ENCODE measurements at places on chromosomes 6 and 20.

GRCh38 chr20:60632391-60633262 is 619.4 kb upstream of the CDH4 start:
- no peak for DNase-seq

GRCh38 chr20:43386878-43387277 is 70.8 kb upstream of the SRSF6 start:
- DNase-seq, result no peak

GRCh38 chr6:125987026-125987617 is 782 bp downstream of the TRMT11 start:
- DNase-seq, result peak; percentile 26

DNA sequence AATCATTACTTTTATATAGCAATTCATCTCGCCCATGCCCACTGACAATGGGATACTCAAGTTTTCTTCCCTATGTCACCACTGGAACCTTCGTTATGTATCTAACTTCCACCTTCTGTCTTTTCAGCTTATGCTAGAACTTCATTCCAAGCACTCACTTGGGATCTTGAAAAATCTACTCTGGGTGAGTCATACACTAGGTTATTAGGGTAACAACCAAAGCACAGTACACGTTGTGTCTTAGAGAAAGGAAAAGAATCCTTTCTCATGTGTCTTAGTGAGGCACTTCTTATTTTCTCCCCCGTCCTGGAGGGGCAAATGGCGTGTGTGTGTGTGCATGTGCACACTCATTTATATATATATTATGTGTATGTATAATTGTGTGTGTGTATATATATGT is 18.3 kb upstream of the FAM162B start:
- no peak for DNase-seq

- DNase-seq, result no peak
These were observed 44.3 kb downstream of the MARCKS start for GRCh38 chr6:113901482-113901881.

DNA sequence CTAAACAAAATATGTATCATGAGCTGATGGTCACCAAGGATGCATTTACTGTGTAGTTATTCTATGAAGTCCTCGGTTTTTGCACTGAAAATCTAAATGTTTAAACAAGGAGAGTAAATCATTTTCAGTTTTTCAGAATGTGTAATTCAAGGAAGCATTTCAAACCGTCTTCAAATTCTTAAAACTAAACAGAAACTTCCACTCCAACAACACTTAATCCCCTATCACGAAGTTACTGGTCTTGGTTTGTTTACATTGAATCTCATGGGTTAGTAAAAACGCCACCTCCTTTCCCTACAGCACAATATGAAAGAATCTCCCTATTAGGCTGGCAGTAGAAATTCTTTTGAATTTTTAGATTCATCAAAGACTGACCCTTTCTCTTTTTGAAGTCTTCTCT is 192.9 kb downstream of the AIG1 start:
- DNase-seq, result no peak

DNA sequence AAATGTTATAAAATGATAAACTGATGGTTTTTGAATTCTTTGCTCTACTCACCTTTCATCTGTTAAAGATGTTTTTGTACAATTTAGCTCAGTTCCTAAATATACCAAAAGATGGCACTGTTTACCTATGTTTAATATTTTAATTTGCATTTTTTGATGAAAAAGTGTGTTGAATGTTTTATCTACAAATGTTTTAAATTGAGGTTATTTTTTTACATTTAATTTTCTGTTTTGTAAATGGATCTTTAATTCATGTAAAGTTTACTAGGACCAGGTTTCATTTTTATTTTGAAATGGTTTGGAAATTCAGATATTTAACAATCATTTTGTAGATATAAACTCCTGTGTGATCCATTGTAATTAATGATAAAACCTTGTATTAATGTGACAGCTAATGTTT is 30.0 kb downstream of the CDKAL1 start:
- peak; percentile 37 for DNase-seq
